ENCODE measurements at places on chromosomes 12 and 14.

GRCh38 chr14:72771561-72771960, 122.3 kb downstream of the DPF3 start:
- no peak for DNase-seq

GRCh38 chr14:43896044-43896443, 611.0 kb downstream of the FSCB start:
- no peak for DNase-seq

- DNase-seq: no peak
These were observed 1838.6 kb upstream of the SEL1L start for GRCh38 chr14:83372271-83372670.

DNA sequence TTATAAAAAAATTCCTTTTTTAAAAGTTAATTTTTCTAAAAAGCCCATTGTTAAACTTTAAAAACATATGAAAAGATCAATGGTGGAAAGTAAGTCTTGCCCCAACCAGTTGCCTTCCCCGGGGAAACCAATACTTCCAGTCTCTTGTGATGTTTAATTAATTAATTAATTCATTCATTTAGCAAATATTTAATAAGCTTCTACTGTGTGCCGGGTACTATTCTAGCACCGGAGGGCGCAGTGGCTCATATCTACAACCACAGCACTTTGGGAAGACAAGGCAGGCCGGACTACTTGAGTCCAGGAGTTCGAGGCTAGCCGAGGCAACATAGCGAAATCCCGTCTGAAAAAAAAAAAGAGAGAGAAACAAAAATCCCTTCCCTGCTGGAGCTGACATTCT, 87.4 kb downstream of the HECTD4 start:
- no peak for DNase-seq

DNA sequence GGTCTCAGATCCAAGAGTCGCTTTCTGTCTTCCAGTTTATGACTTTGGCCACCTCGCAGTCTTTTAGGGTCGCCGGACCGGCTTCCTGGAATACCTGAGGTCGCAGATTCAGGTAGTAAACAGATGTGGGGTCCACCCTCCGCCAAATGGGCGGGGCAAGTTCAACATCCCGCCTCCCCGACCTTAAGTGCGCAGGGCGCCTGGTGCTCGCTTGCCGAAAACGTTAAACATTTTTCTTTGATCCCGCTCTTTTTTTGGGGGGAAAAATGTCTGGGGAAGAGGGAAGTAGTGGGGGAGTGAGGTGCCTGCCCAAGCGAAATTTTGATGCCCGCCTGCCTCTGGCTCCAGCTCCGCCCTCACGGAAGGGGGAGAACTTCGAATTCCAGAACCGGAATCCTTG, 73.9 kb upstream of the TBX5 start:
- DNase-seq: no peak

GRCh38 chr12:81468206-81468605, 290.9 kb downstream of the PPFIA2 start:
- DNase-seq: no peak

GRCh38 chr14:103685276-103686211, 29.7 kb downstream of the XRCC3 start:
- no peak for DNase-seq

GRCh38 chr12:10392394-10392930, 2.6 kb upstream of the KLRK1 start:
- peak; percentile 68 for DNase-seq

GRCh38 chr14:68824517-68825347, 31.9 kb upstream of the ZFP36L1 start:
- DNase-seq: peak; percentile 94

GRCh38 chr12:15015121-15015520, 42.3 kb downstream of the PDE6H start:
- no peak for DNase-seq

DNA sequence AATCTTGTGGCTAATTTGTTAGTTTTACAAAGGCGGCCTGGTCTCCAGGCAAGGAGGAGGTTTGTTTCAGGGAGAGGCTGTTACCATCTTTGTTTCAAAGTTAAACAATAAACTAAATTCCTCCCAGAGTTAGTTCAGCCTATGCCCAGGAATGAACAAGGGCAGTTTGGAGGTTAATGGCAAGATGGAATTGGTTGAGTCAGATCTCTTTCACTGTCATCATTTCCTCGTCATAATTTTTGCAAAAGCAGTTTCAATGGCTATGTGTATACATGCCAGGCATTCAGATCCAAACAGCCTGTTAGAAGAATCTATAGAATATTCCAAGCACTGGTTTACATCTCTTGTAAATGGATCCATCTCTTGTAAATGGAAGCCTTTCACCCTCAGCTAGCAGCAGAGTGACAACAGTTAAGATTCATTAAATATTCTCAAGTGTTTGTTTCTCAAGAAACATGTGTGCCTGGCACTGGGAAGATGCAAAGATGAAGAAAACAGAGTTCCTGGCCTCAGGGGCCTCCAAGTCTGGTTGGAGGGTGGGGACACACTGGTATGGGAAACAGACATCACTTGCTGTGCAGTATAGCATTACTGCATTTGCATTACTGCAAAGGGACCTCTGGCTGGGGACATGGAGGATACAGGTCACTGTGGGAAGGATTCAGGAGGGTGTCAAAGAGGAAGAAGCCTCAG, 65.8 kb downstream of the RIN3 start:
- DNase-seq: no peak

GRCh38 chr12:93502802-93503623, 35.7 kb downstream of the MRPL42 start:
- no peak for DNase-seq

GRCh38 chr12:49874142-49874897, 29.4 kb downstream of the FAIM2 start:
- DNase-seq: no peak

GRCh38 chr12:79127271-79127751, 262.7 kb downstream of the SYT1 start:
- no peak for DNase-seq
